ENCODE measurements at places on chromosomes 6 and 20. TPM values are rescaled to one million over a fixed set of nuclear protein-coding genes. Genes with fewer than 3 reads are reported as not detected.
A peak's percentile ranks its signal among the peaks of the same experiment; 100 is the strongest.

Gene TRIM15
- not detected for total RNA-seq

DNA sequence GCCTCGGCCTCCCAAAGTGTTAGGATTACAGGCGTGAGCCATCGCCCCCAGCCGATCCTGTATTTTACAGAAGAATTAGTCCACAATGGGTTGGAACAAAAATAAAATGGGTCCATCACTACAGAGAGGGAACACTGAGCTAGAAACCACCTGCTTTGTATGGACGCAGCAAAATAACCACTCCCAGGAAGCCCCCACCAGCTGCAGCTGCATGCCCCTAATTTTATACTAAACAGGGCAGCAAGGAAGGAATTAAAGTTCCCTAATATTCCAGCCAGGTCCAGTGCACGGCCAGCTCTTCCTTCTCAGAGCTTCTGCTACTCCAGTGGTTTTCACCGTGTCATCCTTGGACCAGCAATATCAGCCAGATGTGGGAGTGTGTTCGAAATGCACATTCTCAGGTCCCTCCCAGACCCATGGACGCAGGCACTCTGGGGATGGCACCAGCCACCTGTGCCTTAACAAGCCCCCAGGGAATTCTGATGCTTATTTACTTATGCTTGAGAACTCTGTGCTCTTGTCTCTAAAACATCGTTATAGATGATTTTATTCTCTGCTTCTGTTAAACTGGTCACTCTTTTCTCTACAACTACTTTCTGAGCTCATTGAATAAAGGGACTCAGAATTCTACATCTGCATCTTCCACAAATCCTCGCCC lies 189.5 kb upstream of the SLC24A3 start:
- H3K4me1 ChIP-seq, result no peaks in the 10 kb centered on the region
- H3K36me3 ChIP-seq, result no peaks in the 10 kb centered on the region
- DNase-seq, result no peak
- no peak overlapping the region for H3K4me3 ChIP-seq
- H3K27ac ChIP-seq, result no peak overlapping the region
- H3K27me3 ChIP-seq, result no peaks in the 10 kb centered on the region

Gene CALHM4
- not detected for total RNA-seq

DNA sequence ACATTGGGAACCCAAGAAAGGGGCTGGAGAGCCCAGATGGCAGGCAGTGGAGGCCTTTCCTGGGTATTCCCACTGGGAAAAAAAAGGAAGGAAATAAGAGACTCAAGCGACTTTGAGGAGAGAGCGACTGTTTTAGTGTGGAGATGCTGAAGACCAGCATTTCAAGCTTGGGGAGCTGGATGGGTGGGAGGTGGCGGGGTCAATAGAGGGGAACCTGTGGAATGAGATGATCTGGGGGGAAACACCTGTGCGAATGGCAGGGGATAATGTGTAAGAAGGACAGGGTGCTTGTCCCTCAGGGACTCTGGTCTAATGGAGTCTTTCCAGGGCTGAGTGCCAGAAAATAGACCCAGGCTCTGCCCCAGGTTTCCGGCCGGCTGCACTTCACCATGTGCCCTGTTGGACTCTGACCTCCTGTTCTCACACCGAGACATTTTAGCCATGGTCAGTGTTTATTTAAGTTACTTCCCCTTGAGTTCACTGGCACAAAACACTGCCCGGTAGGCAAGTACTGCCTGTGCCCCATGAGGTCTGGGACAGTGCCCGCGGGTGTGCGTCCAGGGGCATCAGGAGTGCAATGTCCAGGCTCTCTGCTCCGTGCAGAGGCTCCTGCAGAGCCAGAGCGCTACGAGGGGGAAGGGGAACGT lies 50.4 kb upstream of the NKX2-2 start:
- no peaks in the 10 kb centered on the region for H3K4me1 ChIP-seq
- no peaks in the 10 kb centered on the region for H3K36me3 ChIP-seq

- no peak overlapping the region for H3K4me3 ChIP-seq
- H3K27me3 ChIP-seq, result no peaks in the 10 kb centered on the region
- H3K4me1 ChIP-seq, result no peaks in the 10 kb centered on the region
- DNase-seq, result no peak
Measured at GRCh38 chr6:83767033-83767432, 58.1 kb upstream of the SNAP91 start.

DNA sequence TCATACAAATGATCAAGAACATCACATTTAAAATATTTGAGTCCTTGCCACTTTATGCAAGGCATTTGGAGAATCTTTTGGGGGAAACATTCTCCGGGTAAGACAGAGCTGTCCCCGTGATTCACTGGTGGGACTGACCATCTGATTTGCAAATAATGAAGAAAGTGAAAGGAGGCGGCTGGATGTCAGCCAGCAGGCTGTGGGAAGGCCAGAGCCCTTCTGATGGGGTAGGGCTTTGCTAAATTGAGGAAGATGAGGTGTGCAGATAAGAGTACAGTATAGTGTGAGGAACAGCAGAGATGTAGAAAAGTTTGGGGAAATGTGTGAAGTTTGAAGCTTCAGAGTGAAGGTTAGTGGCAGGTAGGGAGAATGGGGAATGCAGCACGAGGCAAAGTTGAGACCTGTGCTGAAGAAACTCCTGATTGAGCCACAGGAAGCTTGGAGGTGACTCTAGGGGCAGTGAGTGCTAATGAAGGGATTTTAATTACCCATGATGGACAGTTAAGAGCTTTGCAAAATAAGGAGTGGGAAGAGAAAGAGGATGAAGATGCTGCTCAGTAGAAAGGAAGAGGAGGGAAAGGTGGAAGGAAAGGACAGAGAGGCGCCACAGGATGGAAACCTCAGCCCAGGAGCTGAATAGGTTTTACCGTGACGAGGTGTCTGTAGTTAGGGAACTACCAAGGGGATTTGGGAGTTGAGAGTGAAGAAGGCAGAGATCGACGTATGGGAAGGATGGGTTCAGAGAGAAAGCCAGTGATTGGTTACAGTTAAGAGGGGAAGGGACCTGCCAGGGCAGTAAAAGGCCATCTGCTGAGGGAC lies 68.7 kb downstream of the SNX9 start:
- H3K27me3 ChIP-seq, result no peaks in the 10 kb centered on the region
- peaks cover 18% of the 10 kb centered on the region for H3K4me1 ChIP-seq
- peak overlapping the region; percentile 32 for H3K27ac ChIP-seq
- peak overlapping the region; percentile 3 for H3K4me3 ChIP-seq

DNA sequence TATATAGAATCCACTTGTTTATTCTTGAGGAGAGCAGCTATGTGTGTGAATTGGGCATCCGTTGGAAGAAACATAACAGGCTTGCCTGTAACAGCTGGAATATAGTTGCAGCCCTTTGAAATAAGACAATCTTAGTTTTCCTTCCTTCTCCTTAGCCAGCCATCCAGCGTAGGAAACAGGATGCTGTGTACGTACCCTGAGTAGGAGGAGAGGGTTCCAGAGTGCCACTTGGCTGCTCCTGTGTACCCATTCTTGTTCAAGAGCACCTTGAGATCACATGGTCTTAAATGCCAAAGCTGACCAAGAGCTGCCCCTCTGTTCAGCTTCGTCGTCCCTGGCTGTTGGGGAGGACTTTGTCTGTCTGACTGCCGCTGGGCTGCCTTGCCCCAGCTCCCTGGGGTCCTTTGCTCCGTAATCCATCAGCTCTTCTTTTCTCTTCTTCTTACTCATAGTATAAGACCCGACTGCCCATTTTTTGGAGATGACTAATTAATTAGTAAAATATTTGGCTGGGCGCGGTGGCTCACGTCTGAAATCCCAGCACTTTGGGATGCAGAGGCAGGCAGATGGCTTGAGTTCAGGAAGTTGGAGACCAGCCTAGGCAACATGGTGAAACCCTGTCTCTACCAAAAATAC lies 49.0 kb downstream of the RREB1 start:
- no peak for DNase-seq
- H3K4me1 ChIP-seq, result peaks cover 32% of the 10 kb centered on the region
- H3K36me3 ChIP-seq, result no peaks in the 10 kb centered on the region
- H3K27me3 ChIP-seq, result no peaks in the 10 kb centered on the region
- no peak overlapping the region for H3K4me3 ChIP-seq

DNA sequence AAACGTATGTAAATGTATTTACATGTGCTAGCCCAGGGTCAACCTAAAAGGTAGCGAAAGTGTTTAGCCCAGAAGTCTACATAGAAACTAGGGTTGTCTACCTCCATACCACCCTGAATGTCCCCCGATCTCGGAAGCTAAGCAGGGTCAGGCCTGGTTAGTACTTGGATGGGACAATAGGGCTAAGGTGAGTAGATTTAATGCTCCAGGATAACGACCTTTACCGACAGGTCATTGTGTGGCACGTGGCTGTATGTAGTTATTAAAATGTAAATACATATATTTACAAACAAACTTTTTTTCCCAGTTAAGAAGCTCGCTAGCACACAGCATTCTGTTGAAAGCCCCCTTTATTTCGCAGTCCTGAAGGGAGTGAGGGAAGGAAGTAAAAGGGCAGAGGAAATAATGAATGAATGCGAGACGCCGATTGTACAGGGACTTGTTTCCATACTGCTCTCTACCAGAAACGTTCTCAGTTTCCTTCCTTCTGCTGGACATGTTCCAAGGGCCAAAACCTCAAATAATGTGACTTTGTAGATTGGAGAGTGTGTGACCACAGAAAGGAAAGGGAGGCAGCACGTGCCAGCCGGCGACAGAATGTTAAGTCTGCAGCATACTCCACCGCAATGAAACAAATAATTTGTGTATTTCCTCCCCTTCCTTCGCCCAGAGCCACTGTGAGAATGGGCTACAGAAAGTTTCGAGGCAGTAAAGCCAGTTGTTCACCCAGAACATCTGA lies 612 bp downstream of the ADAT2 start:
- peak overlapping the region; percentile 94 for H3K4me3 ChIP-seq
- H3K36me3 ChIP-seq, result no peaks in the 10 kb centered on the region
- H3K27me3 ChIP-seq, result no peaks in the 10 kb centered on the region
- peak overlapping the region; percentile 55 for H3K27ac ChIP-seq
- peak; percentile 39 for DNase-seq

Gene CD109
- 0.63 TPM for total RNA-seq

Gene TNFRSF6B
- total RNA-seq, result 0.37 TPM

Gene DPPA5
- total RNA-seq, result not detected

- DNase-seq, result no peak
- no peaks in the 10 kb centered on the region for H3K36me3 ChIP-seq
- H3K27ac ChIP-seq, result no peak overlapping the region
- no peak overlapping the region for H3K4me3 ChIP-seq
- peaks cover 5% of the 10 kb centered on the region for H3K27me3 ChIP-seq
- no peaks in the 10 kb centered on the region for H3K4me1 ChIP-seq
Measured at GRCh38 chr6:106872049-106872448, 102.5 kb downstream of the CD24 start.

DNA sequence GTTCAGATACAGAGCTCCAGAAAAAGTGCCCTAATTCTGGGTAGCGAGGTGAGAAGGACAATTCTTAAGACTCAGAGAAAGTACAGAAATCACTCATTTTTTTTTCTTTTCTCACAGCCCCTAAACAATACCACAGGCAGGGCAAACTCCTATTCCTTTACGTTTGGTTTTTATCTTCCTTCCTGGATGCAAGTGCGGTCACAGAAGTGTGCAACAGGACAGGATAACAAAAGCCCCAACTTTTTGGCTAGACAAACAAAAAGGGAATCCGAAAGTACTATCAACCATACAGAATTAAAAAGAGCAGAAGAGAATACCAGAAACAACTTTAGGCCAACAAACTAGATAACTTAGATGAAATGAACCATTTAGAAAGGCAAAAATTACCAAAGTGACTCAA lies 18.4 kb upstream of the BEND6 start:
- no peaks in the 10 kb centered on the region for H3K27me3 ChIP-seq
- no peak overlapping the region for H3K27ac ChIP-seq
- H3K4me3 ChIP-seq, result no peak overlapping the region
- no peaks in the 10 kb centered on the region for H3K4me1 ChIP-seq
- H3K36me3 ChIP-seq, result no peaks in the 10 kb centered on the region

Gene AURKA
- total RNA-seq, result 2.3 TPM

DNA sequence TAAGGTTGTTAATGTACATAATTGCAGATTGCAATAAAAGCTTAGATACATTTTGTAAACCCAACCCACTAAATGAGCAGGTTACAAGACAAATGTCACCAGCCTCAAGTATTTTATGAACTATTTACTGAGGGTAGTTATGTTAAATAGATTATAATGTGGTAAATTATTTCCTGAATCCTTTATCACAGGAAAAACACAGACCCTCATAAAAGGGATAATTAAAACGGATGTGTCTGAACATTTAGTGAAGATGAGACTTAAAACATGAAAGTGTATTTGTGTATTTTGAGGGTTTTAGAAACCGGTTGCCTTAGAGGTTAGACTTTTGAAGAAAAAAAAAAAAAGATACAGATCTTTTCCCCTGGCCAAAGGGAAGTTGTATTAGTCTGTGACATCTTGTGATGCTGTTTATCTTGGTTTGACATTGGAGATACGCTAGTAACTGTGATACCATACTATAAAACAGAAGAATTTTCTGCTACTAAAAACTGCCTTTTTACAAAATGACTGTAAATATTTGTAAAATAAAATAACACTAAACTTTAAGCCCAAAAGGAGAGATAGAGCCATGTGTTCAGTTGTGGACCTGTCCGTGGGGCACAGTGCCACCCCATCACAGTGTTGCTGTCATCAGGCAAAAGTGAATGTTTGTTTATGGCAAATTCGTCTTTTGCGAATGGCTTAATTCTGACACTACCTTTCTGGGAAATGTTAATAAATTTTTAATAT lies 9.7 kb downstream of the DYNLT1 start:
- H3K4me3 ChIP-seq, result no peak overlapping the region
- H3K4me1 ChIP-seq, result peaks cover 43% of the 10 kb centered on the region
- DNase-seq, result no peak

DNA sequence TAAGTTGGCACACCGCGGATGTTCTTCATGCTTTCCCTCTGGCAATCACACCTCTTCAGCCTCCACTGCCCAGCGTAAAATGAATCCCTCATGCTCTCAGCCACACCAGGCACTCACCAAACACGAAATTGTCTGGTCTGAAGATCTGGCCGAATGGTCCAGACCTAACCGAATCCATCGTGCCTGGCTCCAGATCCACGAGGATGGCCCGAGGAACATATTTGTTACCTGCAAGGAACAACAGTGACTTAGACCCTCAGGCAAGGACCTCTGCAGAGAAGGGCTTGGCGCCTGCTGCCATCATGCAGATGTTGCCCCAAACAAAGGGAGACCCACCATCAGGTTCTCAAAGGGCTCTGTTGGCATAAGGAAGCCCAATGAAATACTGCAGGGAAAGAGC lies 1.4 kb downstream of the TUBB2B start:
- H3K27me3 ChIP-seq, result peaks cover 20% of the 10 kb centered on the region
- H3K4me3 ChIP-seq, result no peak overlapping the region
- no peaks in the 10 kb centered on the region for H3K36me3 ChIP-seq
- H3K27ac ChIP-seq, result no peak overlapping the region

Gene PEX6
- 20.5 TPM for total RNA-seq

Gene ZNF391
- total RNA-seq, result 2.9 TPM

- DNase-seq, result no peak
- H3K27me3 ChIP-seq, result no peaks in the 10 kb centered on the region
- no peaks in the 10 kb centered on the region for H3K36me3 ChIP-seq
- peak overlapping the region; percentile 65 for H3K27ac ChIP-seq
- peaks cover 53% of the 10 kb centered on the region for H3K4me1 ChIP-seq
Measured at GRCh38 chr6:35343092-35343834, 905 bp downstream of the PPARD start.

Gene SLC24A3
- 0.12 TPM for total RNA-seq

- no peaks in the 10 kb centered on the region for H3K27me3 ChIP-seq
- H3K4me1 ChIP-seq, result peaks cover 91% of the 10 kb centered on the region
- H3K36me3 ChIP-seq, result peaks cover 9% of the 10 kb centered on the region
- peak overlapping the region; percentile 76 for H3K27ac ChIP-seq
Measured at GRCh38 chr20:32512047-32512385, 73.1 kb downstream of the NOL4L start.
